Stimulated activated effector memory CD8-positive, alpha-beta T cell treated with anti-CD3 and anti-CD28 coated beads, Interleukin-12 subunit alpha, Interleukin-12 subunit beta, amount 100 ng/mL, for 72 hours (primary cell): ENCODE measurements at places on chromosomes 7 and 10.
A peak's percentile ranks its signal among the peaks of the same experiment; 100 is the strongest.

- no peak for DNase-seq
These were observed 38.1 kb downstream of the UBE2H start for GRCh38 chr7:129914536-129915272.

DNA sequence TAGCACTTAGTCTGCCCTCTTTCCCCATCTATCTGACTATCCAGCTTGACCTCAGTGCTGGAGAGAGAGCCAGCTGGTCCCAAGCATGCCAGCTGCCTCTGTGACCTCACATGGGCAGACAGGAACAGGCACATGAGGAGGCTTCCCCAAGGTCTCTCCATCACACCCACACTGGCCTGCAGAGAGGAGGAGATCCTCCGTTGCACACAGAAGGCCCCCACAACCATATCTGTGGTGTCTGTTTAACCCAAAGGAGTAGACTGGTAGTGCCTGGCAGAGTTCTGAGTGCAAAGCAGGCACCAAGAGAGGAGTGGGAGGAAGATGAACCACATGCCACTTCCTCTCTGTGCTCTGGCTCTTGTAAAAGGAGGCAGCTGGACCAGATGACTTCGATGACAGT is 4.8 kb upstream of the ANK3 start:
- peak; percentile 54 for DNase-seq

DNA sequence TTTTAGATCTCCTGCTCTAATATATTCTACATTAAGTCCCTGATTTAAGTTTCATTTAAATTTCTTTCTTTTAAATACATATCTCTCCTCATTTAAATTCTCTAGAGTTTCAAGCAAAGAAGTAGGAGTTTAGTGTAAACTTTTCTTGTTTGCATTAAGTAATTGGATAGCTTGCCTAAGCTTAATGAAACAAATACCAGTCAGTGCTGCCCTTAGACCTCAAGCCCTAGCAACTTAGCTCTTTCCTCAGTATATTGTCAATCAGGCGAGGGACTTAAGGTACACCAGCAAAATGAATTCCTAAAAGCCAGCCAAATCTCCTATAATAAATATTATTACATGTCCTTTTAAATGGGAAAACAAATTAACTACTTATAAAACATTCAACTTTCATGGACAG is 101.5 kb downstream of the CHCHD3 start:
- no peak for DNase-seq

DNA sequence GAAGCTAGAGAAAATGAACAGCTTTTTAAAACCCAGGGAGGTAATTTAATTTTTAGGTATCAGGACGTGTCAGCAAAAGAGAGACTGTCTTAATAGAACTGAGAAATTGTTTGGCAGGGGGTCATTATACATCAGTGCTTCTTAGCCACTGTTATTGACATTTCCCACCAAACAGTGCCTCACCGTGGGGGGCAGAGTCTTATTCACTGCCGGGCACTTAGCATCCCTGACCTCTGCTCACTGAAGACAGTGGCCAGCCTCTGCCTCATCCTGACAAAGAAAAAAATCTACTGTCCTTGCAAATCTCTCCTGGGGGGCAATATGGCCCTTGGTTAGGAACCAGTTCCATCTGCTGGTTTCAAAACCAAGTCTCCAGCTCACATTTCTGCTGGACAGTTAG is 14.2 kb upstream of the MKI67 start:
- no peak for DNase-seq

DNA sequence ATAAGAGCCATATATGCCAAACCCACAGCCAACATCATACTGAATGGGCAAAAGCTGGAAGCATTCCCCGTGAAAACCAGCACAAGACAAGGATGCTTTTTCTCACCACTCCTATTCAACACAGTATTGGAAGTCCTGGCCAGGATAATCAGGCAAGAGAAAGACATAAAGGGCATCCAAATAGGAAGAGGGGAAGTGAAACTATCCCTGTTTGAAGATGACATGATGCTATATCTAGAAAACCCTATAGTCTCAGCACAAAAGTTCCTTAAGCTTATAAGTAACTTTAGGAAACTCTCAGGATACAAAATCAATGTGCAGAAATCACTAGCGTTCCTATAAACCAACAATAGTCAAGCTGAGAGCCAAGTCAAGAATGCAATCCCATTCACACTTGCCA is 23.8 kb upstream of the STARD3NL start:
- no peak for DNase-seq

GRCh38 chr10:78754269-78755062 is 314.3 kb upstream of the ZMIZ1 start:
- no peak for DNase-seq

- no peak for DNase-seq
These were observed 47.0 kb upstream of the FIGNL1 start for GRCh38 chr7:50497068-50497642.

DNA sequence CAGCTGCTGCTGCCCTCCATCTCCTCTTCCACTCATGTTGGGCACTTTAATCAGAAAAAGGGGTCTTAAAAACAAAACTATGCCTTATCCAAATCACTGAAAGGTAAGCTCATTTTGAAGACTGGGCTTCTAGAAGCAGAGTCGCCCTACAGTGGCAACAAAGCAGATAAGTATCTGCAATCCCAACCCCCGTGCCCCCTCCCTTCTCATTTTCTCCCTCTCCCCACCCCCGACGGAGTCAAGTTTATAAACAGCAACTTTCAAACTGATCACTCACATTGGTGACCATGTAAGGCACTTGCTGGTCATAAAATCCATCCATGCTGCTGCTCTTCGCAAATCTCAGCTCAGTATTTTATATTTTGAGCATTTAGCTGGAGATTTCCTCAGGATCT is 738 bp downstream of the ETV1 start:
- no peak for DNase-seq

GRCh38 chr7:140326116-140326928 is 72.0 kb downstream of the SLC37A3 start:
- peak; percentile 65 for DNase-seq

- peak; percentile 53 for DNase-seq
These were observed 99.5 kb downstream of the CAMK1D start for GRCh38 chr10:12448729-12449391.

- DNase-seq: no peak
These were observed 57.9 kb downstream of the GATA3 start for GRCh38 chr10:8112230-8112905.

GRCh38 chr7:83798489-83798888 is 149.6 kb upstream of the SEMA3E start:
- DNase-seq: no peak

GRCh38 chr7:44962483-44963251 is 16.1 kb downstream of the MYO1G start:
- peak; percentile 54 for DNase-seq

GRCh38 chr7:149727899-149728476 is 45.4 kb downstream of the ZNF467 start:
- no peak for DNase-seq

DNA sequence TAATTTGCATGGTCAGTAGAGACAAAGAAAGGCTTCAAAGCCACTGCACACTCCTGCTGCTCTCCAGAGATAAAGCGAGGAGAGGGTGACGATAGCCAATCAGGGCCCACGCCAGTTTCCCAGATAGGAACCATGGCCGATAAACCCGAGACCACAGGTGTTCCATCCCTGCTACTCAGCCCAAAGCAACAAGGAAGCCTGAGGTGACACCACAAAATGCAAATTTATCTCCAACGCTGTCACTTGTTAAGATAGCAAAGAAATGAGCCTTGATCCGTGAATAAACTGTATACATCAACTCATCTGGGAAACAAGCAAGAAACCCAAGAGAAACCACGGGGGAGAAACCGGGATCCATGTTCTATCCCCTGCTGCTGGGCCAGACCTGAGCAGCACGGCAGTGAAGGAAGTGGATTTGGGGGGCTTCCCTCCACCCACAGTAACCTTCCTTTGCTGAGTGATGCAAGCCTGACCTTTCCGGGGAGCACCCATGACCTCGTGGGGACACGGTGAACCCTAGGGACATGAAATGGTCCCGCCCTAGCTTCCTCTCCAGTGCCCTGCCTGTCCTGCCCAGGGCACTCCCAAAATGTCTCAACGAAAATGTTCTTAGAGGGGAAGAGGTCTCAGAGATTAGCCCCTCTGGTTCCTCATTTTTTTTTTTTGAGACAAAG is 164.6 kb downstream of the PTPRN2 start:
- DNase-seq: no peak

DNA sequence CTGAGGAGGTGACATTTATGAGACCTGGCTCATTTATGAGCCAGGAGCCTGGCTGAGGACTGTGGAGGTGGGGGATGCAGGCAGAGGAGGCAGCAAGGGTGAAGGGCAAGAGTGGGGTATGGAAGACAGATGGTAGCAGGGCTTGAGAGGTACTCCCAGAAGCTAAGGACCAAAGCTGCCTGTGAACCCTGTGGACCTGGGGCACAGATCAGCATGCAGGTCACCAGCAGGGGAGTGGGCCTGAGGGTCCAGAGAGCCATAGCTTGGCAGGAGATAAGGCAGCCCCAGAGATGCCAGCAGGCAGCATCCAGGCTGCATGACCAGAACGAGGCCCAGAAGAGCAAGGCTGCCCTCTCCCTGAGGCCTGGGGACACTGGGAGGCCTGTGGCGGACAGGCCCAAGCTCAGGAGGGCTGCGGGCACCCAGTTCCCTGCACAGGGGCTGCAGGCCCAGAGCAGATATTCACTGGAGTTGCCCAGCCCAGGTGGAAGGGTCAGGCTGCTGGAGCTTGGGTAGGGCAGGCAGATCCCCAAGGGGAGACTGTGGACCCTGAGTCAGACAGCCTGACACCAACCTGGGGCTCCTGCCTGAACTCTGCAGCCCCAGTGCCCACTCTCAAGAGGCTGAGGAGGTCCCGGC is 3.4 kb downstream of the GPR15LG start:
- DNase-seq: no peak

GRCh38 chr10:8050556-8051108 is 3.9 kb upstream of the GATA3 start:
- DNase-seq: no peak

GRCh38 chr7:91030680-91031380 is 233.4 kb upstream of the FZD1 start:
- no peak for DNase-seq

DNA sequence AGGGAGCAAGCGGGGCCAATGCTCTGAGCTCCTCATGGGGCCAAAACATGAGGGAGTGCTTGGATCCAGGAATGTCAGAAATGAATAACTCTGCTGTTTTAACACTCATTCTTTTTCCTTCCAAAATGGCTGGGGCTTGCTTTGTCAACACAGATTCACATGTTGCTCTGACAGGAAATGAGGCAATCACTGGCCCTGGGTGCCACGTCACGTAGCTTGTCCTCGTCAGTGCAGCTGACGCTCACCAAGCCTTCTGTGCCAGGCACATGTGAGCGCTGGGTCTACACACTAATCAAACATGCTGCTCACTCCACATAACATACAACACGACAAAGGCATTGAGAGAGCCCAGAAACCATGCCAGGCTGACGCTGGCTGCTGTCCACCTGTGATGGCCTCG is 198.9 kb downstream of the WDR37 start:
- no peak for DNase-seq

DNA sequence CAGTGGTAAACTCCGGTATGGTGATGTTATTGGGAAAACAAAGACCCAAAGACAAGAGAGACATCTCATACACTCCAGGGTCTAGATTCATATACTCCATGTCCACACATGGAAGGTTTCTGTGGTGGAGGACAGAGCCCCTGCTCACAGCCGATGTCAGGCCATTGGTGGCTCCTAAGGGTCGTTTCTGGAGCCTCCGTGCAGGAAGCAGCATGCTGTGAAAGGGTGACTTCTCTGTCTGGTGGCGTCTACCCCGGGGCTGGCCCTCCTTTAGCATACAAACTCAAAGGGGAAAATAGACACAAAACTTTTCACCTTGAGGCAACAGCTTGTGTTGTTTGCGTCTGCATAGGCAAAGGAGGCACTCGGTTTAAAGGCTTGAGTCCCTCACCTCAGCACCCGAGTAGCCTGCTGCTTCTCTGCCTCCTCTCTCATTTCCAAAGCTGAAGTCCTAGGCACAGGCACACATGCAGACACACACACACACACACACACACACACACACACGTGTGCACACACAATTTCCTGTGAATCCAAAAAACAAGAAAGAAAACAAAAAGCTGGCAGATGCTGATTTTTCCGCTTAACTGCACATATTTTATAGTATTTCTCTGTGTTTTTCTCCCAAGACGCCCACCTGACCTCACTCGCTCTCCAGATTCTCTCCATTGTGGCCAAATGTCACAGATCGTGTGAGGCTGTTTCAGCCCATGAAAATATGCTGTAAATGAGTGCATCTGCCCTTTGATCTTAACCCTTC is 601.4 kb upstream of the MGMT start:
- DNase-seq: no peak

DNA sequence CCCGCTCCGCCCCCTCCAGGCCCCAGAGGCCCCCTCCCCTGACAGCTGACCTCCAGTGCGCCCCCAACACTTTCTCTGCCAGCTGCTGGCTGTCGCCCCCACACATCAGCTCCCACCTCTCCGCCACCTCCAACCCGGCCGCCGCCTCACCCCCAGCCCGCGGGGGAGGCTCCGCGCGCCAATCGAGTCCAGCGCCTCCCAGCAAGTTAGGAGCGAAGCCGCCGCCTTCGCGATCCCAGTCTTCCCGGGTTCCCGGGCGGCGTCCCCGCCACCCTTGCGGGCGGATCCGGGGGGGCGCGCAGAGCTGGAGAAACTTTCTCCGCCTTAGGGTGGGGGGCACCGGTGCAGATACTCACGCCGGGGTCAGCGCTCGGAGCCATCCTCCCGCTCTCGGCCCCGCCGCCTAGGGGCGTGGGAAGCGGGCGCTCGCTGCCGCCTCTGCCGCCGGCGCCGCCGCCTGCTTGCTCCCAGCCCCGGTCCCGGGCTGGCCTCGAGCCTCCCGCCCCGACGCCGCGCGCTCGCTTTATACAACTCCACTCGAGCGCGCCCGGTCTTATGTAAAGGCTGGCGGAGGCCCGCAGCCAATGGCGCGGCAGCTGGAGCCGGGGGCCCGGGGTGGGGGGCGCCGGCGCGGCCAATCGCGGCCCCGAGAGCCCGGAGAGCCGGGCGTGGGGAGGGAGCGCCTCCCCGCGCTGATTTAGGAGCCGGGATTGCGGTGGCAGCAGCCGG is at the start of gene CRTAC1:
Gene CRTAC1, minus strand, starts transcription at position 529 of the 729 bp plus-strand sequence. Its CDS starts 149 bp downstream, at position 380.
- no peak for DNase-seq

DNA sequence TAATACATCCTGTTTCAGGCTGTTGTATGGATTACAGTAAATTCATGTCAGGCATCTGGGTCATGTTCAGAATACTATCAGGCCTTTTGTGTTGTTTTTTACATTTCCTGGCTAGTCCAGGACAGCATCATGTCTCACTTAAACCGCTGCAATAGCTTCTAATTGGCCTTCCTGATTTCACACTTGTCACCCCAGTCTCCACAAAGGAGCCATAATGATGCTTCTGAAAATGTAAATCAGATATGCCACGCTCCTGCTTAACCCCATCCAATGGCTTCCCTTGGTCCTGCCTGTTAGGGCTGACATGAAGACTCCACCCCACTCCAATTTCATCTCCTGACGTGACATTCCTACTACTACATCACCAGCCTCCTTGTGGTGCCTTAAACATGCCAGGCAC is 220.0 kb downstream of the CACNA2D1 start:
- no peak for DNase-seq

DNA sequence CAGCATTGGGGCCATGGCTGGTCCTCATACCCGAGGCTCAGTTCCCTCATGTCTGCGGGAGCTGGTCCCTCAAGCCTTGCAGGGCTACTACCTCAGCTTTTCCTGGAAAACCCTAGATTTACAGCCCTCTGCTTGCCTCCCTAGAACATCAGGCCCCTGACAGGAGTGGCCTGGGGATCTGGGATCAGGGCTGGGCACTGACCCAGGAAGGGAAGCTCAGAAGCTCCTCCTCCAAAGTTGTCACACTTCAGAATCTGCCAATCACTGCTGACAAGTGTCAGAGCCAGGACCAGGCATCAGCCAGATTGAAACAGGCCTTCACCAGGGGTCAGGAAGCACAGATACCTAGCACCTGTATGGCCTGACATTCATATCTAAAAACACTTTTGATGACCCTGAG is 115.2 kb downstream of the GRID1 start:
- DNase-seq: no peak

- no peak for DNase-seq
These were observed 33.6 kb upstream of the SLC26A4 start for GRCh38 chr7:107627002-107627401.
